ENCODE measurements at places on chromosomes 2 and 18.

DNA sequence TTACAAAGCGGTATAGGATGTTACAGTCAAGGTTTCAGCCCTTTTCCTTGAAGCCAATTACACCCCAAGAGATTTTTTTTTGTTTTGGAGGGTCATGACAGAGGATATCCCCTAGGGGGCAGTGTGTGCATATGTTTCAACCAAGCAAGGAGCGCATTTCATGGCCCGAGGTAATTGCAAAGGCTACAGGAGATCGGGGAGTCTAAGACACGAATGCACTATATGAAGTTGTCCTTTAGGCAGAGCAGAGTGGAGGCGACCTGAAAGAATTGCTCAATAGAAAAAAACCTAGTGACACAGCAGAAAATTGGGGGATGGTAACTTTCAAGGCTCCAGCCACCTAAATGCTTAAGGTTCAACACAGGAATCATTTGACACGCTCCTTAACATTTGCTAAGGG is 219.8 kb upstream of the PARD3B start:
- DNase-seq = peak; percentile 78

- no peak for DNase-seq
These were observed 23.6 kb downstream of the ZNF397 start for GRCh38 chr18:35264409-35264808.

DNA sequence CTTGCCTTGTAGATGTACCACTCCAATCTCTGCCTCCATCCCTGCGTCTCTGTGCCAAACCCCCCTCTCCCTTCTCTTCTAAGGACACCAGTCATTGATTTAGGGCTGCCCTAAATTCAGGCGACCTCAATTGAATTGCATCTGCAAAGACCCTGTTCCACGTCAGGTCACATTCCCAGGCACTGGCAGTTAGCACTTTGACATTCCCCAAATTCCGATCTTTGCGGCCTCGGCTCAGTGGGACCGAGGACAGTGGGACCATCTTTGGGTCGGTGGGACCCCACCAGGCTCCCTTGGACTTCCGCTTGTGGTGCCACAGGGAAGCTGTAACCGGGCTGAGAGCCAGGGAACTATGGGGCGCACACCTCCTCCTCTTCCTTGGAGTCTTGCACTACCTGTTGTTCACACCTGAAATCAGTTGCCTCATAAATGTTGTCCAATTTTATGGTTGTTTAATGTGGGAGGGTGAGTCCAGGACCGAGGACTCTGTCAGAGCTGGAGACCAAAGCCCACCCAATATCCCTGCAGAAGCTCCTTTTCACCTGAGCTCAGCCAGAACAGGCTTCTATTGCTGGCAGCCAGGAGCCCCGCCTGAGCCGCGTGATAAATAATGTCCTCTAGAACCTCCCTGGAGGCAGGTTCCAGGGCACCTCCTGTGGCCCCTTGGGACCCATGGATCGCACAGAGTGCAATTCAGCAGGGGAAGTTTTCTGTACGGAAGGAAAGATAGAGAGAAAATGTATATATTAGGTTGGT is 271.6 kb downstream of the EIPR1 start:
- DNase-seq = no peak

- no peak for DNase-seq
These were observed 235.2 kb downstream of the ZNF385B start for GRCh38 chr2:179626261-179626660.

- no peak for DNase-seq
These were observed 147.7 kb upstream of the DTNA start for GRCh38 chr18:34562252-34562870.

DNA sequence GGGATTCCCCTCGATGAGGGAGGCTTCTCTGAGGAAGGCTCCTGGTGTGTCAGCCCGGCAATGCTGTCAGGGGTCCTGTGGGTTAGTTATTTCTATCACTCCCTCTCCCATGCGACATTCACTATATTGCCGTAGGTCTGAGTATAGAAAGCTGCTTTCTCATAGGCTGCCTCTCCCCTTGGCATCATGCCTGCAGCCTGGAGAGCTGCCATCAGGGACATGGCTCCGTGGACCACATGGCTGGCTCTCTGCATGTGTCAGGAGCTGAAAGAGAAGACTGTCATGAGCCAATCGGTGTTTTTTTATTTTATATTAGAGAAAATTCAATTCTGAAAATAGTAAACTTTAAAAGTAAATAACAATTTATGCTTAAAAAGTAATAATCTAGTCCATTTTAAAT is 198.0 kb downstream of the CDH20 start:
- DNase-seq = peak; percentile 75
